ENCODE measurements at places on chromosomes 7 and 10.

DNA sequence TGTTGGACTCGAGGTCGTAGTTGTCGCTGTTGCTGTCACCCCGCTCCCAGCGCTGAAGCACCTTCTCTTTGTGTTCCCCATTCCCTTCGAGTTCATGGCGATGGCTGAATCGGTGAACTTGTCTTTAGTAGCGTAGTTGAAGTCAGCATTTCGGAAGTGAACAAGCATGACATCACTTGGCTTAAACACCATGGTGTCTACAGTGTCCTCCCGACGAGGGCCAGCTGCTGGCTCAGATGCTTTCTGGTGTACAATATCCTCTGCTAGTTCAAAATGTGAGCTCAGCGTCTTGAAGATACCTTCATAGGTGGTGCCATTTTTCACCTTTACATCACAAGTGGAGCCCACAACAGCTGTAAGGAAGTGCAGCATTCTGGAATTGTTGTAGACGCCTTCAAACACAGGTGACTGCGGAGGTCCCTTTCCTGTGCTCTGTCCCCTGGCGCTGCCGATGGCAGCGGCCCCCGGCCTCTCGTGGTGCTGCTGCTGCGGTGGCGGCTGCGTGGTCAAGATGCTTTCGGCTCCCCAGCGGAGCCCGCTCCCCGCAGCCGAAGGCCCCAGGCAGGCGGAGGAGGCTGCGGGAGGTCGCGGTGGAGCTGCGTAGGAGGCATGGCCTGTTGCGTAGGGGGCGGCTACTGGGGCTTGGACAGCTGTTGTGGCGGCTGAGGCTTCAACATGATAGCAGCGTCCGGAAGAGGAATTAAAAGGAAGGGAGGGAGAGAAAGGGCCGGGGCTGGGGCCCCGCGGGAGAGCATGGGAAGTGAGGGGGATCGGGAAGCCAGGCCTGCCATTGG lies 59.3 kb downstream of the ANKMY2 start:
- DNase-seq, result no peak

DNA sequence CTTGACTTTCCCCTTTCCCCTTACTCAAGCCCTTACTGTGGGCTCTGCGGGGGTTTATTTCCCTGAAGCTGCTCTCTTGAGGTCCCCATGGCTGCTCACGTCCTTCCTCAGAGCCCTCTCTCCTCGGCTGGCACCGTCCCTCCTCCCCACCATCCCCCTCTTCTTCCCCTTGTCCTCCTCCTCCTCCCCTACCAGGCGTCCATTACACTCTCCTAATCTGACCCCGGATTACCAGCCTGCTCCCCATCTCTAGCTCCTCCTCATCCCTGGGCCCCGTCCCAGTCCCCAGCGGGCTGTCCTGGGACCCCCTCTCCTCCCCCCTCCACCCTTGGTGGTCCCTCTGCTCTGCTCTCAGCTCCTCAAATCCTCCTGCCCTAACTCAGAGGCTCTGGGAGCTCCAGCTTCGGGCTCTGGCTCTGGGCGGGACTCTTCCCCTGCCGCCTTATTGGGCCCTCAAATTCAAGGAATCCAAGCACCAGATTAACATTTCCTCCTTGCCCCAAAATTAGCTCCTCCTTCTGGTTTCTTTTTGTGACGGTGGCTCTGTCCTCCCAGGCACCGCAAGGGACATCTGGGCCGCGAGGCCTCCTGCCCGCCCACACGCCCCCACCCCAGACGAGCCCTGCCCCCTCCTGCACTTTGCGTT lies 48.5 kb upstream of the LEP start:
- no peak for DNase-seq

DNA sequence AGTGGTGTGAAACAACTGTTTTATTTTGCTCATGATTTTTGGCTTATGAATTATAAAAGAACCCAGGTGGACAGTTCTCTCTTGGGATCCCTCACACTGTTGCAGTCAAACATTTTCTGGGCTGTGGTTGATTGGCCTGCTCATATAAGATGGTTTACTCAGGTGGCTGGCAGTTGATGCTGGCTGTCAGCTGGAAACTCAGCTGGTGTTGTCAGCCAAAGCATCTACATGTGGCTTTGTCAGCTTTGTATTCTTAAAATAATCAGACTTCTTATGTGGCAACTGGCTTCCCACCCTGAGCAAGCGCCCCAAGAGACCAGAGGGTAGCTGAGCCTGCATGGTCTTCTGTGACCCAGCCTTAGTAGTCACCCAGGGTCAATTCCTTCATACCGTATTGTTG lies 534.7 kb downstream of the NRG3 start:
- DNase-seq, result peak; percentile 0

DNA sequence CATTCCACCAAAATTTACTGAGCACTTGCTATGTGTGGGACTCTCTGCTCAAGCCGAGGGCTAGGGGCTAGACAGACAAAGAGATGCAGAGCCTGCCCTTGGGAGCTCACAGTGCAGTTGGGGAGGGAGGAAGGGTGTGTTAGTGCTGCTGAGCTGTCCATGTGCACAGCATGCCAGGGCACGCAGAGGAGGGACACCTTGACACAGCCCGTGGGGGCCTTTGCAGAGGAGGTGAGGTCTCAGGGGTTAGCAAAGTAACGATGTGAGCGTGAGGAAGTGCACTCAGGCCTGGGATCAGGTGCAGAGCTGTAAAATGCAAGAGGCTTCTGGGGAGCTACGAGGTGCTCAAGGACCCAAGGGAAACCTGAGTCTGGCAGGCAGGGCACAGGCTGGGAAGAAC lies 16.3 kb downstream of the PRKCQ start:
- DNase-seq, result no peak
